Naive B cell (primary cell): ENCODE measurements at places on chromosomes 1 and 21. TPM values are rescaled to one million over a fixed set of nuclear protein-coding genes. Genes with fewer than 3 reads are reported as not detected.
A peak's percentile ranks its signal among the peaks of the same experiment; 100 is the strongest.

The TAS1R1 gene
- not detected for polyA plus RNA-seq

The HCN3 gene
- polyA plus RNA-seq: 0.33 TPM

The TMEM269 gene
- polyA plus RNA-seq: not detected

The CLCA4 gene
- polyA plus RNA-seq: not detected

The SCMH1 gene
- polyA plus RNA-seq: 2.1 TPM

The RYR2 gene
- polyA plus RNA-seq: 0.09 TPM

The TDRD5 gene
- not detected for polyA plus RNA-seq

The FAM72A gene
- polyA plus RNA-seq: not detected

The SYT14 gene
- not detected for polyA plus RNA-seq

The NEXN gene
- polyA plus RNA-seq: 1.4 TPM

The LCE6A gene
- not detected for polyA plus RNA-seq

The OR2L3 gene
- polyA plus RNA-seq: 0.12 TPM

The ELOVL1 gene
- 55.8 TPM for polyA plus RNA-seq

The CACNA1E gene
- polyA plus RNA-seq: not detected

DNA sequence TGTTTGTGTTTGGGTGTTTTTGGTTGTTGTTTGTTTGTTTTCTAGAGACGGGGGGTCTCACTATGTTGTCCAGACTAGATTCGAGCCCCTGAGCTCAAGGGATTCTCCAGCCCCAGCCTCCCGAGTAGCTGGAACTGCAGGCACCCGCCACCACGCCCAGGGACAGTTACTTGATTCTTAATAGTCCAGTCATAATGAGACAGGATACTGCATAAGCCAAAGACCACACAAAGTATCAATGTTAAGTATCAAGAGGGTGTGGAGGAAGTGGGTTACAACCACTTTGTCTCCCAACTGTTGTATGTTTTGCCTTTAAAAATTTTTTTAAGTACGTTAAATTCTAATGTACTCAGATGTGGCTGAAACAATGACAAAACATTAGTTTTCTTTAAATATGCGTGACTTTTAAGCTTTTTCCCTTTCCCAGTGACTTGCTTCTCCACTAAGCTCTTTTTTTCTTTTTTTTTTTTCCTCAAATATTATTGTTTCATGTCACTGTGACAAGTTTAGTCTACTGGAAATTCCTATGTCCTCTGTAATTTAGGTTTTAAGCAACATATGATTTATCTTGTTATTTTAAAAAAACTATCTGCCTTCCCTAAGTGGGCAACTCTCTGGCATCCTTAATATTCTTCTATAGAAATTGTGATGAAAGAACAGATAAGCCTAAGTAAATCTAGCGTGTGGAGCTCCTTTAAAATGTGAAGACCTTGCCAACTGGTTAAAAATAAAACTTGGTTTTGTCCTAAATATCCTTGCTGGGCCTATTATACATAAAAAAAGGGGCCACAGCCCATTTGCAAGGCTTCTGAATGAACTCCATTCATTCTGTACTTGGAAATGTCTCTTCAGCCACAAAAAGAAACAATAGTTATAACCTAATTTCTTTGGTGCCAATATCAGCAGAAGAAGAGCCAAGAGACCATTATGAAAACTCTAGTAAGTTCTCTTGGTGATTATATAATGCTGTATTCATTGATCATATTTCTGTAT lies 56.2 kb upstream of the DPH5 start:
- peak overlapping the region; percentile 70 for H3K27ac ChIP-seq
- DNase-seq: no peak
- peaks cover 24% of the 10 kb centered on the region for H3K36me3 ChIP-seq
- no peaks in the 10 kb centered on the region for H3K27me3 ChIP-seq

DNA sequence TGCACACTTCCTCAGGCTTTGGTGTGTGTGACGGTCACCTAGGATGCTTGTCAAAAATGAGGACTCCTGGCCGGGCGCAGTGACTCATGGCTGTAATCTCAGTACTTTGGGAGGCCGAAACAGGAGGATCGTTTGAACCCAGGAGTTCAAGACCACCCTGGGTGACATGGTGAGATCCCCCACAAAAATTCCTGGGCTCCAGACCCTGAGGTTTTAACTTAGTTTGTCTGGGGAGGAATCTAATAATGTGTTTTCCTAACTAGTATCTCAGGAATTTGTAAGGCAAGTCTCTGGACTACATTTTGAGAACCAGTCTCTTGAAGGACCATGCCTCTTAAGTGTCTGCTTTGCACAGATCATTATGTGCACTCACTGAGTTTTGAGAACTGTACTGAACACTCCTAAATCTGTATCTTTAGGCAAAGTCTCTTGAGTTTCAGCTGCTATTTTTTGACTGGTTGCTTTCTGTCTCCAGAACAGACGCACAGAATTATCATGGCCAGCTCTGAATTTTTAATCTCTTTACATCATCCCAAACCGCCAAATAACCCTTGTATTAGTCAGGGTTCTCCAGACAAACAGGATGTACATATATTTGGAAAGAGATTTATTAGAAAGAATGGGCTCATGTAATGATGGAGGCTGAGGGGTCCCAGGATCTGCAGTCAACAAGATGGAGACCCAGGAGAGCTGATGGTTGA lies 45.5 kb upstream of the VANGL1 start:
- no peaks in the 10 kb centered on the region for H3K36me3 ChIP-seq
- H3K27me3 ChIP-seq: peaks cover 14% of the 10 kb centered on the region
- no peak overlapping the region for H3K4me3 ChIP-seq
- H3K27ac ChIP-seq: no peak overlapping the region
- DNase-seq: no peak

DNA sequence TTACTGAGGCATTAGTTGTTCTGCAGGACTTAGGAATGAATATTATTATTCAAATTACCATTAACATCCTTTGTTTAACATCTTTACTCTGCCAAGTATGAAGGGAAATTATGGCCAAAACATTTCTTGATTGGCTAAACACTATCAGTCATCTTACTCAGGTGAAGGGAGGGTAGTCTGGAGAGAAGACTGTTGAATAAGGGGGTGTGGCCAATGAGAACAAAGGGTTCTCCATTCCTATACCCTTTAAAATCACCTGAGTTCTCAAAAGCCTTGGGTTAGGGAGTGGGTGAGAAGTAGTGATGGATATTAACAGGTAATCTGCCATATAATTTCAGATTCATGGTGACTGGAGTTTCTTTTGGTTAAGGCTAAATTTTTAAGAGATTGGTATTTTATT lies 19.3 kb downstream of the CRYZL1 start:
- no peak overlapping the region for H3K27ac ChIP-seq
- no peaks in the 10 kb centered on the region for H3K27me3 ChIP-seq
- H3K4me1 ChIP-seq: peaks cover 4% of the 10 kb centered on the region
- peaks cover 8% of the 10 kb centered on the region for H3K36me3 ChIP-seq
- no peak overlapping the region for H3K4me3 ChIP-seq
- no peak for DNase-seq

DNA sequence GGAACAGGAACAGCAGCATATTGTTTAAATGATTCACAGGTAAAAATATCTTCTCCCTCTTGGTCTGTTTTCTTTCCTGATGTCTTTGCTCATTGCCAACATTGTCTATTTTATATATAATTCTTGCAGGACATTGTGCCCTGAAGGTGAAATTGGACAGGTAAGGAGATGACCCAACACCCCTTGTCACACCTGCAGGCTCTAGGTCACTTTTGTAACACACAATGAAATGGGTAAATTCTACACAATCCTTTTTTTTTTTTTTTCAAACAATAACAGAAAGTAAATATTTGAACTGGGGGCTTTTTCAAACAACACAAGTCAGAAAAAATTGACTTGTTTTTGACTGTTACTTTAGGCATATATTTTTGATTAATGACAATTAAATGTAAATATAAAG lies 62.9 kb upstream of the ERG start:
- H3K27ac ChIP-seq: no peak overlapping the region
- DNase-seq: no peak
- no peaks in the 10 kb centered on the region for H3K36me3 ChIP-seq

DNA sequence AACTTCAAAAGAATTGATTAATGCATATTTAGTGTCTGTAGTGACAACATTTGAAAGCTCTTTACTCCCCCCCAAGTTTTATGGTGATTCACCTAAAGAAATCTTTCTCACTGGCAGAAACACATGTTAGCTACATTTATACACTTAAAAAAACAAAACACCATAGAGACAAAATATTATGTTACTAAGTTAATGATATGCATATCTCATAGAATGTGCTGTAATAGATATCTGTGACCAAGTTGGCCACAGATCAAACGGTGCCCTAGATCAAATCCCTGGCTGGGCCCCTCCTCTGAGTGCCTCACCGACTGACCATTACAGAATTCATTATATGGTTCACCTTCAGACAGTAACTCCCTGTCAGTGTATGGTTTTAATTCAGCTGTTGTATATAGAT lies 322.1 kb upstream of the LYPLAL1 start:
- no peaks in the 10 kb centered on the region for H3K36me3 ChIP-seq
- no peak for DNase-seq
- no peaks in the 10 kb centered on the region for H3K4me1 ChIP-seq
- no peak overlapping the region for H3K27ac ChIP-seq
- no peak overlapping the region for H3K4me3 ChIP-seq

DNA sequence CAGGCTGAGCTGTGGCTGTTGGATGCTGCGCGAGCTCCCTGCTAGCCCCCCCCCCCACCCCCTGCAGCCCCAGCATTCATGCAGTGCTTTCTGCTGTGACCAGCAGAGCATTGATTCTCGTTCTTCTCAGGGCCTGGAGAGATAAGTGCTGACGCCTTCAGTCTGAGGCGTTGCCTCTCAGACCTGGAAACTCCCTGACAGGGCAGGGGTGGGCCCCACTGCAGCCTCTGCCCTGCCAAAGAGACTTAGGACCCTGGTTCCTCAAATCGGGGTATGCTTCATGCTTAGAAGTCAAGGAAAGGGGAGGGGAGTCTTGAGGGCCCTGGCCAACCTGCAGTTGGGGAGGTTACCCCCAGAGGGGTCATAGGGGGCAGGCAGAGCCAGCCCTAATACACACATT lies 38.5 kb downstream of the PTPRF start:
- peaks cover 4% of the 10 kb centered on the region for H3K4me1 ChIP-seq
- no peak overlapping the region for H3K27ac ChIP-seq
- no peak overlapping the region for H3K4me3 ChIP-seq

GRCh38 chr1:151902858-151903257 lies 6.5 kb downstream of the THEM4 start:
- H3K27me3 ChIP-seq: no peaks in the 10 kb centered on the region
- no peaks in the 10 kb centered on the region for H3K4me1 ChIP-seq
- no peak for DNase-seq
- H3K27ac ChIP-seq: no peak overlapping the region

DNA sequence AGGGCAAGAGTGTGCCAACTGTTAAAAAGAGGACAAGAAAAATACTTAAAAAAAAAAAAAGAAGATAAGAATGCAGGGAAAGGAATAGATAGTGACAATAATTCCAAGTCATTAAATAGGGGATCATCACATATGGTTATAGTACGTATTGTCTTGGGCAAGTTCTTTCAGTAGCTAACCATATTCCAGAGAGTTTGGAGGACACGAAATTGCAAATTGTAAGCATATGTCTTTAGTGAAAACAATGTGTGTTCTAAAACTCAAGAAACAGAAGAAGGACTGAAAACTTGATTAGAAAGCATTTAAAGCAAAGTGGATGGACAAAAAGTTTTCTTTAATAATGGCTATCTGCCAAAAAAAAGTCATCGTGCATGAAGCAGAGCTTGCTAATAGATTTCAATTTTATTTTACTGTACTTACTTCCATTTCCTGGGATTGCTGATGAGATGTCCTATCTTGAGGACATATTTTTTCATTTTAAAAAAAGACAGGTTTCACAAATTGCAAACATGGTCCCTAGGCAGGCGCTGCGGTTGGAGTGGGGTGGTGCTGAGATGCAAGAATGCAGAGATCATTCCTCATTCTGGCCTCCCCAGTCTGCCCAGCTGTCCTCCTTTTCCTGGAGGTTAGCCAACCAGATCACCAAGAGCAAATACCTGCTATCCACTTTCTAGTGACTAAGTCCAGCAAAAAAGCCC lies 11.9 kb downstream of the TSPAN2 start:
- peaks cover 6% of the 10 kb centered on the region for H3K27me3 ChIP-seq
- no peaks in the 10 kb centered on the region for H3K4me1 ChIP-seq
- H3K27ac ChIP-seq: peak overlapping the region; percentile 59

DNA sequence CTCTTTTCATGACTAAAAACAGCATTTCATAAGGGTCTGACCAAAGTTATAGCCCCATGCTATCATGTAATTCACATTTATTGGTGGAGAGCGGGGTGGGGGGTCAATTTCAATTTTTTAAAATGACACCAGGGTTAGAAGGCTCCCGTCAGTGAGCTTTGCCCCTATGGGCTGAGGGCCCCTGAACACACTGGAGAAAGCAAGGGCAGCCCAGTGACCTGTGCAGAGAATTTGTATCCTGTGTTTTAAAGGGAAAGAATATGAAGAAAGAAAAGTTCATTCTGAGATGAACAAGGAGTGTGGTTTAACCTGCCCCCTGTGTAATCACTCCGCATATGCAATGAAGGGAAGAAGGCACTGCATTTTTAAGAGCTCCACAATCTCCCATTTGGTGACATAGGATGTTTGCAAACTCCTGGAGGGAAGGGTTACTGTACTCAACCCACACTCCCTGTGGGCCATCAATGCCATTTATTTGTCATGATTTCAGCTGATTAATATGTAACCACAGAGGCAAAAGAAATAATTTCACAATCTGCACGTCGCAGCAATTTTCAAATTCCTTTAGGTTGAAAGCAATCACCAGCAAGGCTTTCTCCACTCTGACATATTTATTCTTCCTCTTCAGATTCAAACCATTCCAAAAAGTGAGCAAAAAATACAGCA lies 95.6 kb downstream of the ZNF281 start:
- no peak for DNase-seq
- no peak overlapping the region for H3K27ac ChIP-seq
- H3K36me3 ChIP-seq: no peaks in the 10 kb centered on the region
- H3K4me1 ChIP-seq: peaks cover 2% of the 10 kb centered on the region
- peaks cover 4% of the 10 kb centered on the region for H3K27me3 ChIP-seq

- no peak for DNase-seq
- no peak overlapping the region for H3K4me3 ChIP-seq
- H3K36me3 ChIP-seq: peaks cover 5% of the 10 kb centered on the region
- H3K27ac ChIP-seq: no peak overlapping the region
- H3K4me1 ChIP-seq: no peaks in the 10 kb centered on the region
- H3K27me3 ChIP-seq: peaks cover 5% of the 10 kb centered on the region
Measured at GRCh38 chr21:25831300-25831960, 96.7 kb downstream of the GABPA start.

DNA sequence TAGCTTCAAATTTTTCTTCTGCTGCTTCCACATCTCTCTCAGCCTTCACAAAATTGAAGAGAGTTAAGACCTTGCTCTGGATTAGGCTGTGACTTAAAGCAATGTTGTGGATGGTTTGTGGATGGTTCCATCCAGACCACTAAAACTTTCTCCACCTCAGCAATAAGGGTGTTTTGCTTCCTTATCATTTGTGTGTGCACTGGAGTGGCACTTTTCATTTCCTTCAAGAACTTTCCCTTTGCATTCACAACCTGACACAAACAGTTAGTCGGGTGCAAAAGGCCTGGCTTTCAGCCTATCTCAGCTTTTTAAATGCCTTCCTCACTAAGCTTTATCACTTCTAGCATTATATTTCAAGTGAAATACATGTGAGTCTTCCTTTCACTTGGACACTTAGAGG lies 30.3 kb downstream of the DENND1B start:
- peaks cover 36% of the 10 kb centered on the region for H3K4me1 ChIP-seq
- H3K4me3 ChIP-seq: no peak overlapping the region
- peak; percentile 0 for DNase-seq
- H3K36me3 ChIP-seq: peaks cover 7% of the 10 kb centered on the region
